Ecto neural progenitor cell (in vitro differentiated cells): ENCODE measurements at places on chromosomes 13 and 19.

DNA sequence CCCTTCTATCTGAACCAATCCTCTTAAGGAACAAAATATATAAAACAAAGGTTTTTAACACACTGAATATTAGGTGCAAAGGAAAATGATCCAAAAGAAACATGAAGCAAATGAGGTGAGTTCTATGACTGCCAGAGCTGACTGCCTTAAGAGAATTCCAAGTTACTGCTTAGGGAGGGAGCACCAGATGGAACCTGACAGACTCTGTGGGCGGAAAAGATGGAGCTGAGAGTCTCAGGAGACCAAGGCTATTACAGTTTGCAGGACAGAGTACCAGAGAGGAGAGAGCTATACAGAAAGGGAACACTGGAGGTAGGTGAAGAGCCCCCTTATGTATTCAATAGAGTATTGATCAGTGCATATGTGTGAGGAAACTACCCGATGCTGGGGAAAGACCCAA lies 87.2 kb downstream of the B3GLCT start:
- no peak for DNase-seq

- DNase-seq, result no peak
Measured at GRCh38 chr13:64362564-64362963, 2867.6 kb downstream of the PCDH9 start.

DNA sequence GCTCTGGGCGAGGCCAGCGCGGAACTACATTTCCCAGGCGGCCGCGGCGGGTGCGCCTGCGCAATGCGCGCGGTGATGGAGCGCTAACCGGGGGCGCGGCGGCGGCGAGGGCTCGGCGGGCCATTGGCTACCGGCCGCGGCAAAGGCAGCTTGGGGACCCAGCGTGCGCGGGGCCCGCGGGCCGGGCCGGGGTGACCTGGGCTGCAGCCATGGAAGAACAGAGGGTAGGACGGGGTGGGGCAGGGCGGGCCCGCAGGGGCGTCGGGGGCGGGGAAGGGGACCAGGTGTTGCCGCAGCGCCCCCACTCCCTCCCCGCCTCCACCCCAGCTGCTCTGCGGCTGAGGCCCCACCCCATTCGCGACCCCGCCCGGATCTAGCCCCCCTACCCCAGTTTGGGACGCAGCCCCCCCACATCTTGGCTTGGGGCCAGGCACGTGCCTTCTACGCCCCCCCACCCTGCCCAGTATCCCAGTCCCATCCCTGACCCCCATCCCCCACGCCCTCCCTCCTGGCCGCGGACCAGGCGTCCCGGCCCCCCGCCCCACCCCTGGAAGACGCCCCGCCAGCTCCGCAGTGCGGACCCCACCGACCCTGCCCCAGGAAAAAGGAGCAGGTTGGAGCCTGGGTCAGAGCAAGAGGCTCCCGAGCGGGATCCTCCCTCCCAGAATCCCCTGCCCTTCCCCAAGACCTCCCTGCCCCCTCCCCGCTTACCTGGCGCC lies at the start of gene FSD1:
Gene FSD1, plus strand, starts transcription at position 61 of the 719 bp plus-strand sequence. Its CDS starts 149 bp downstream, at position 210.
- DNase-seq, result peak; percentile 91

DNA sequence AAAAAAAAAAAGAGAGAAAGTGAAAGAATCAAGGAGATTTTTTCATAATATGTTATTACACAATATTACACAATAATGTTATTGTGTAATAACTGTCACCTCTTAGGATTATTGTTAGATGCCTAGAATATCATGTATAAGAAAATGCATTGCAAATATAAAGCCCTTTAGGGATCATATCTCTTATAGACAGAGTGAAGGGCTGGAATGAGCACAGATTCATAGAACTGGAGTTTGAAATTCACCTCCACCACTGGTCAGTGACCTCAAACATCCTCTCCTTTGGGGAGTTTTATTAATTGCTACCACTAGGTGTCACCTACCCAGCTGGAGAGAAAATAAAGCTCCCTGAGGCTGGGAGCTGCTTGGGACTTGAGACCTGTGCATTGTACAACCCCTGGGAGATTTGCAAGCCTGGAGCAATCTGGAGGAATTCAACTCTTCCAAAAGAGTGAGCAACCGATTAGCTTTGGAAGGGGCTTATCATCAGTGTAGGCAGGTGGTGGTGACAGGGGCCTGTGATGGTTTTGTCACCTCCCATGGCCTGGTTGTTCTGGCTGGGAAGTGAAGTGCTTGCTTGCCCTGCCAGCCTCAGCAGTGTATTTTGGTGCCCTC lies 30.3 kb upstream of the FRY start:
- no peak for DNase-seq

- DNase-seq, result no peak
Measured at GRCh38 chr19:10433131-10433536, 12.8 kb downstream of the PDE4A start.

DNA sequence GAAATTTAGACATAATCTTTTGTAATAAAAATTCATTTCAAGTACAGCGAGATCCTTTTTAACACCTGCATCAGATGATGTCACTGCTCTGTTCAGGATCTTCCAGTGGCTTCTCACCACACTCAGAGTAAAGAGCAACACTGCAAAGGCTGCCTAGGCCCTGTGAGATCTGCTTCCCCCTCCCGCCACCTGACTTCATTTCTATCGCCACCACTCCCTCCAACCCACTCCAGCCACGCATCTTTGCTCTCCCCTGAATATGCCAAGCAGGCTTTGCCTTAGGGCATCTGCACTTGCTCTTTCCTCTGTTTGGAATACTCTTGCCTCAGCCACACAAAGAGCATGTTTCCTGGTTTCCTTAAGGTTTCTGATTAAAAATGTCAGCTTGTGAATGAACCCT lies 58.3 kb downstream of the MBNL2 start:
- no peak for DNase-seq

GRCh38 chr13:102817907-102818306 lies 19.0 kb downstream of the BIVM start:
- DNase-seq, result no peak
